ENCODE measurements at places on chromosomes 3 and 15.
A peak's percentile ranks its signal among the peaks of the same experiment; 100 is the strongest.

GRCh38 chr3:28745916-28746617, 397.4 kb upstream of the AZI2 start:
- DNase-seq = no peak

DNA sequence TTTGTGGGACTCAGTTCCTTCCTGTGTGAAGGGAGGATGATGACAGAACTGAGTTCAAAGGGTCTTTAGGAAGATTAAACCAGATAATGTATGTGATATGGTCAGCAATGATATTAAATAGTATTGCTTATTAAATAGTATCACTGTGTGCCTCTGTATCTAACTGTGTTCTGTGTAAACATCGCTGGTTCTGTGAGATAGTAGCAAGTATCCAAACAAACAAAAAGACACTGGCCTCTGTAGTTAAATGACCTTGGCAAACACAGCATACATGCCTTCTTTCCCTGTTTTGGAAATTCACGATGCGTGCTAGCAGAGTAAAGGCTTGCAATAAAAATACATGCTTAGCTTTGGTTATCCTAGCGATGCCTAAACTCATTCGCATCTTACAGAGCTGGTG, 76.1 kb downstream of the MESD start:
- no peak for DNase-seq

DNA sequence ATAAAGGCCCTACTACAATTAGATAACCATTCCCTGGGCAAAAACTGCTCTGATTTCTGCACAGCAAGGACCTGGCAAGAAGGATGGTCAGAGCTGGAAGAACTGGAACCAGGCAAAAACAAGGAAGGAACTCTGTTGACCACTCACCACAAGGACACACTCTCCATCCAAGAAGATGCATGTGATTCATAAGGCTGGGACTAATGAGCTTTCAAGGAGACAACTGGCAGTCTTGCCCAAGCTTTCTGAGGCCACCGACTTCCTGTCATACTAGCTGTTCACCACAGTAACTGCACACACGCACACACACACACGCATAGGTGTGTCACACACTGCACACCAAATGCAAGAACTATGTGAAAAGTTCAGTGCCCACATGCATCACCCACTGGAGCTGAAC, 256.6 kb downstream of the OCA2 start:
- no peak for DNase-seq

DNA sequence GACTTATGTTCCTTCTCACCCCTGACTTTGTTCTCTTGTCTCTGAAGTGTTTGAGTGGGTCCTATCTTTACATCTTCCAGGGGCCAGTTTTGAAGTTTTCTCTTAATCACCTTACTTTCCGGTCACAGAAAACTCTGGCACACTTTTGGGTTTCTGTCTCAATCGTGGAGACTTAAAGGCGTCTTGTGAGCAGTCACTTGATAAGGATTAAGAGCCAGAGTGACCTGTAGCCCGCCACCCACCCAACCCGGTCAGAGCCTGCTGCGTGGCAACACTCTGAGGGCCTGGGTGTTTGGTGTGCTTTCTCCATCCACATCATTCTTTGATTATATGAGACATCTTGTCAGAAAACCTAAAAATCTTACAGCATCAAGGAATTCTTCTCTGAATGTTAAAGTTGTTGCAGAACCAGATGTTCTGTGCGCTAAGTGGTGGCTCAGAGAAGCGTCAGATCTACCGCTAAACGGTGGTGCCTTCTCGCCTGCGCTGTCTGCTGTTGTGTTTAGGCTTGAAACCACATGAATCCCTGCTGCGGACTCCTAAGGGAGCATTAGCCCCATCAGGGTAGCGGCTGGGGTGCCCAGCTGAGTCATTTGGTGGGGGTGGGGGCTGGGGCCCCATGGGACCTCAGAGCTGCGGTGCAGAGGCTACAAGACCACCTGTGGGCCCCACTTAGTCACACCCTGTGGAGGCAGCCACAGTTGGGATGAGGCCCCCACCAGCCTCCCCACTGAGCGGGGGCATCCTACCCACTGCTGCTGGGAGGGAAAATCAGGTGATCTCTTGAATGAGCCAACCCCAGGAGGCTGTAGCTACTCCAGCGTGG, 158.7 kb upstream of the BHLHE40 start:
- DNase-seq = no peak

DNA sequence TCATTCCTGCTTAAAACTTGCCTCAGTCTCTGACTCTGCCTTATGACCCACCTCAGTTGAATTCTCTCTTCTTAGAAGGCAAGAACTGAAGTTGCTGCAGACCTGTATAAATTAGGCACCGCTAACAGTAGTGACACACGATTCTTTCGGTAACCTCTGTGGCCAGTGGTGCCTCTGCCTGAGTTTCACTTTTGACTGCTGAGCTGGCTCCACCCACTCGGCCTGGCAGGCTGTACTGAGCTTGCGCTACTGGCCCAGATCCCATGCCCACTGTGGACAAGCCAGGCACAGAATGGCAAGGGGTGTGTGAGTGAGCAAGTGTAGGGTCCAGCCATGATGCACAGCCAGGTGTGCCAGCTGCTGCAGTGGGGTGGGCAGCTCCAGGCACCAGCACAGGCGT, 19.1 kb upstream of the EIF1B start:
- DNase-seq = peak; percentile 40

GRCh38 chr3:179677884-179678283, 25.0 kb downstream of the USP13 start:
- DNase-seq = no peak

Data from CD4-positive, alpha-beta T cell treated with Interleukin-21 for 1 hour (primary cell).